Fibroblast of lung (primary cell): ENCODE measurements at places on chromosomes 12 and 14.

DNA sequence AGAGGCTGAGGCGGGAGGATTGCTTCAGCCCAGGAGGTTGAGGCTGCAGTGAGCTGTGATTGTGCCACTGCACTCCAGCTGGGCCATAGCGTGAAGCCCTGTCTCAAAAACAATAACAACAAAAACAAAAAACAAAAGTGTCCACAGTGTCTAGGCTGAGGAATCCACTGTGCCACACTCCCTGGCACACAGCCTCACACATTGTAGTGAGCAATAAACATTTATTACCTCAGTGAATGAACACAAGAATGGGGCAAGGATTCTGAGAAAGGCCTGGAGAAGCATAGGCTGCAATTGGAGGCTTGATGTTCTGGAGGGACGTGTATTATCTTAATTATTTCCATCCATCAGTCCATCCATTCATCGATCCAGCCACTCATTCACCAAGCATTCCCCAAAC is 17.1 kb upstream of the P2RX7 start:
- no peak for DNase-seq

- no peak for DNase-seq
These were observed 17.8 kb downstream of the HDAC7 start for GRCh38 chr12:47801904-47802246.

GRCh38 chr12:93318720-93319522 is 58.8 kb upstream of the NUDT4 start:
- no peak for DNase-seq

GRCh38 chr12:131044760-131045381 is 91.2 kb downstream of the ADGRD1 start:
- no peak for DNase-seq

DNA sequence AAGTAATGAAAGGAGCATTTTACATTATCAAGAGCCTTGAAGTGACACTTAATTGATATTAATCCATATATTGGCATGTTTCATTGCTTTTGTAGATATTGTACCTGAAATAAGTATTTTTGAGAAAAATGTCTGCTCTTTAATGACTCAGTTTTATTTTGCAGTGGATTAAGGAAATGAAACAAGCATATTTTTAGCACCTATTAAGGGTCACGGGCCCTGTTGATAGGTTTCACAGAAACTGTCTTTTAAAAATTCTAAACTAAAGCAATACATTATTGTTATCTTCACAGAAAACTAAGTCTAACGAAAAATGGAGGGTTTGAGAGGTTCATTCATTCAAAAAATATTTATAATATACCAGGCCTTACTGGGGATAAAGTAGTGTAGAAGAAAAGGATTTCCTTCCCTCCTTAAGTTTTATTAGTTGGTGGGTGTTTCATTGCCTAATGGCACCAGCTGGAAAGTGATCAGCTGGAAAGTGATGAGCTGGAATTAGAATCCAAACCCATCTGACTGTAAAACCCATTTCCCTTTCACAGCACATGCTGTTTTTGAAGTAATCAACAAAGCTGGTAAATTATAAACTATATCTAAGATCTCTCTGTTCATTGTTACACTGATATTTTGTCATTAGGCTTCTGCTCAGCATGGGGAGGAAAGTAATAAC is 54.2 kb downstream of the PTPRQ start:
- DNase-seq: no peak

DNA sequence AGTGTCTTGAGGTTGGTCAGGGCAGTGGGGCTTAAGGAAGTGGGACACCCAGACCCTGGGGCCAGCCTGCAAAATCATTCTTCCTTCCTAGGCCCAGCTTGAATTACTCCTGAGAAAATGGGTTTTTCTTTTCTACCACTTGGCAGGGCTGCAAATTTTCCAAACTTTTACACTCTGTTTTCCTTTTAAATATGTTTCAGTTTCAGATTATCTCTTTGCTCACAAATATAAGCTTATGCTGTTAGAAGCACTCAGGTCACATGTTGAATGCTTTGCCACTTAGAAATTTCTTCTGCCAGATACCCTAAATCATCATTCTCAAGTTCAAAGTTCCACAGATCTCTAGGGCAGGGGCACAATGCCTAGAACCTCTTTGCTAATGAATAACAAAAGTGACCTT is 2.9 kb upstream of the LGR5 start:
- no peak for DNase-seq

GRCh38 chr12:26068503-26068902 is 56.3 kb downstream of the BHLHE41 start:
- DNase-seq: no peak

DNA sequence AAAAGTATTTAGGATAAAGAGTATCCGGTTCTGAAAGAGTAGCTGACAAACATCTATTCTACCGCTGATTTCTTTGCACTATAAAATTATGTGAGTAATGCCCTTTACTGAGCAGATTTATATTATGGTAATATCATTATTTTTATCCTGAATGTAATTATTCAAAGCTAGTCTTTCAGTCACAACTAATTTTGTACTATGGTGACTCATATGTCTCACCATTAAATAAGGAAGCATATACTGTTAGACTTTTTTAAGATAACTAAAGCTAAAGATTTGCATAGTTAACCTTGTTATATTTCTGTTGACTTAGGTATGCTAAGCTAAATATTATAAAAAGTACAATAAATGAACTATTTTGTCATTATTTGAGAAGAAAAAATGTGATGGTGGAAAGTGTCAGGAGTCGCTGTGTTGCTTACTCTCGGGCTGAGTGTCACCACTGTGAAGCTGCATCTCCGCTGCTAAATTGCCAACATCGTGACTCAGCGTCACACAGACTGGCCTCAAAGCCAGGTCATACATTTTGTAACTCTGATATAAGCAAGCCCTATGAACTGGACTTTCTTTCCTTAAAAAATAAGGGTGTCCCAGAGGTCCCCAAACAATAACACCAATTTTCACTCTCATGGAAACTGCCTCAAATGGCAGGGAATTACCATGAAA is 69.1 kb upstream of the SSTR1 start:
- peak; percentile 6 for DNase-seq

DNA sequence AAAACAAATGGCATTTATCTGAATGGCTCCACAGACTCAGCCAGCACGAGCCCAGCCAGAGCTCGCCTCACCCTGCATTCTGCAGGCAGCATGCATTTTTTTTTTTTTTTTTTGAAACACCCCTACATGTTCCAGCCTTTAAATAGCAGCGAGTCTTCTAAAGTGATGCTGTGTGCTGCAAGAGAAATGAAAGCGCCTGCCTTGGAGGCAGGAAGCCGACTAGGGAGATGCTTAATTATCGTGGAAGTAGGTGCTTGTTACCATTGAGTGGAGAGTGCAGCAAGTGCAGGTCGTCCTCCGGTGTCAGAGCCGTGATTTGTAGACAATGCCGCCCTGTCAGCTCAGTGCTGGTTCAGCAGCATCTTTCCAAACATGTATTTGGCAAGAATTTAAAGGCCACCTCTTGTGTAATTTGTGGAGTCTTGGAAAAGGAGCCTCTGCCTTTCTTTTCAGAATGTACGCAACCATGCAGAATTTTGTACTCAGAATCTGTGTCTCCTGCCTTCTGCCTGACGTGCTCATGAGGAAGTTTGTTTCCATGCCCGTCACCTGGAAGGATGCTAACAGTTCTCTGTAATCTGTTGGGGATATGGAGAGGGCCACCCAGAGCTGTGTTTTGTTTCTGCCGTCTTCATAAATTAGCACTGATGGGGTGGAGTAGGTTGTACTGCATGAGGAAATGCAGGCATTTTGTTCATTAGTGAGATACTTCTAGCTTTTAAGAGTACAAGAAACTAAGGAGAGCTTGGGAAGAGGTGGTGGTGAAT is 345.9 kb upstream of the RGS6 start:
- peak; percentile 68 for DNase-seq

- peak; percentile 13 for DNase-seq
These were observed 94.5 kb downstream of the LRRIQ1 start for GRCh38 chr12:85130646-85131045.

DNA sequence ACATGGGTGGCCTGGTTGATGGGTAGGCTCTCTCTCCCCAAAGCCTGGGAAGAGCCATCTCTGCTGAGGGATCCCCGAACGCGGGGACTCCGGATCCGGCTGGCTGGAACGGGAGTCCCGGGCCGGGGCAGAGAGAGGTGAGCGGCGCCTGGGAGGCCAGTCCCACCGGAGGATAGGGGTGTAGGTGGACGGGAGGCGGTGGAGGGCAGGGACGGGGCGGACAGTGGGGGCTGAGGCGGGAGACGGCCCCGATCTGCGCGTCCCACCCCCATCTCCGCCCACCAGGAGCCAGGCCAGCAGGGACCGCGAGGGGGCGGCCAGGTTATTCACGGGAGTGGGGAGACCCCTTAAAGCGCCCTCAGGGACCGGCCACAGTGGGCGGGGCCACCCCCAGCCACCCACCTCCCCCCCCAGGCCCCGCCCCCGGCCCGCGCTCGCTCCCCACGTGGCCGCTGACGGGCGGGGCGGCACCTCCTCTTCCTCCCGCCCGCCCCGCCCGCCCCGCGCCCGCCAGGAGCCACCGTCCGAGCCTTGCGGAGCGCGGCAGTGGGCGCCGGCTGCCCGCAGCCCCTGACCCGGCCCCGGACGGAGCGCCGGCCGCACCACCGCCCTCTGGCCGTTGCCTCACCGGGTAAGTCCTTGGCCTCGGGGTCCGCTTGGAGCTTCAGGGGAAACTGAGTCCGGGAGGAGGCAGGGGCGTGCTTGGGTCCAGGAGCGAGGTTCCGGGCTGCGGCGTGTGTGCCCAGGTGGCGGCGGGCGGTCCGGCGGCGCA is at the start of gene INF2:
Gene INF2, plus strand, starts transcription at position 510 of the 772 bp plus-strand sequence. CDS start 11,748 bp downstream, outside the sequence.
- DNase-seq: peak; percentile 41

DNA sequence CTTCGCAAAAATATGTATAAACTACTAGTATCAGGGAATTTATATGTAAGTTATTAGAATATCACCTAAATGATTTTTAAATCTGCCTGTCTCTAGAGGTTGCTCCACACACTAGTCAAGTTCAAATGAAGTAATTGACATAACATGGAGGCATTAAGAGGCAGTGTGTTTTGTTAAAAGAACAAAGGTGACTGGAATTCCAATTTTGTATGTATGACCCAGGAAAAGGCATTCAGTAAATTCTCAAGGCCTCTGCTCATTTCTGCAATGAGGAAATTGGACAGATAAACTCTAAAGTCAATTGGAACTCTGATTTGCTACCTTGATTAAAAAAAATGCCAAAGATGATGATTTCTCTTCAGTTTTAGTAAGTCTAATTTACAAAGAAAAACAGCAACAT is 117.1 kb downstream of the NAV3 start:
- DNase-seq: no peak

GRCh38 chr14:28744126-28744525 is 22.5 kb upstream of the FOXG1 start:
- DNase-seq: peak; percentile 41

DNA sequence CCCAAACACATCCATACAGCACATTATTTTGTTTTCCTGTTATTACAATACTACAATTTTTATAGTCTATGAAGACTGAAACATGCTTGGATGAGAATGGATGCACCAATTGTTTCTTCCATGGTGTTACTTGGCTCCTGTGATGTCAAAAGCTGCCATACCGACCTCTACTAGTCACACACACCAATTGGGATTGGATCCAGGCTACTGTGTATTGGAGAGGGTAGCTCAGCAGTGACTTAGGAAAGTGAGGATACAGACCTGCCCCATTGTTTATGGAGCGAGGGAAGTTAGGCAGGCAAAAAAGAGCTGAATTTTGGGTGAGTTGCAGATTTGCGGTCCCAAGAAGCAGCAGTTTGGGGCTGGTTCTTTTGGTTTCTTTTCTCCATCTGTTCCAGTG is 30.8 kb upstream of the AKAP6 start:
- DNase-seq: no peak

GRCh38 chr12:27673101-27673718 is 23.0 kb upstream of the REP15 start:
- DNase-seq: no peak

- DNase-seq: no peak
These were observed 47.1 kb downstream of the MLXIP start for GRCh38 chr12:122125452-122126341.

- DNase-seq: no peak
These were observed 506 bp downstream of the TMEM132D start for GRCh38 chr12:129903092-129903945.

DNA sequence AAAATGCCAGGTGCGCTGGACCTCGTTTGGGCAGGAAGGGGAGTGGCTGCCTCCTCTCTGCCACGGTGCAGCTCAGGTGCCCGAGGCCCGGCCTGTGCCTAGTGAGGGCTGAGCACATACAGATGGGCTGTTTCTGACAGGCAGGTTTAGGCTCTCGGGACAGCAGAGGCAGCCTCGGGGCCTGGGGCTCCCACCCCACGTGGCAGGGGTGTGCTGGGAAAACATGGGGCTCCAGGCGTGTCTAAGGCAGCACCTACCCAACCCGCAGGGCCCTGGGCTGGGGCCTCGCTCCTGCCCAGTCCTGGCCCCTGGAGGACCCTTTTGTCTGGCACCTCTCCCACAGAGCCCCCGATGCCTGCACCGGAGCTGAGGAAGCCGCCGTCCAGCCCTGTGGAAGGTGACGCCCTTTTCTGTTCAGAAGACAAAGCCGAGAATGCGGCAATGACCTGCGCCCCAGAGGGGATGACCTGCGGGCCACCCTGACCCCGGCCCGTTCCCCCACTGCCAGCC is 76.4 kb upstream of the GALNT9 start:
- DNase-seq: no peak

GRCh38 chr14:68458840-68459469 is 333.9 kb downstream of the ZFP36L1 start:
- peak; percentile 95 for DNase-seq

DNA sequence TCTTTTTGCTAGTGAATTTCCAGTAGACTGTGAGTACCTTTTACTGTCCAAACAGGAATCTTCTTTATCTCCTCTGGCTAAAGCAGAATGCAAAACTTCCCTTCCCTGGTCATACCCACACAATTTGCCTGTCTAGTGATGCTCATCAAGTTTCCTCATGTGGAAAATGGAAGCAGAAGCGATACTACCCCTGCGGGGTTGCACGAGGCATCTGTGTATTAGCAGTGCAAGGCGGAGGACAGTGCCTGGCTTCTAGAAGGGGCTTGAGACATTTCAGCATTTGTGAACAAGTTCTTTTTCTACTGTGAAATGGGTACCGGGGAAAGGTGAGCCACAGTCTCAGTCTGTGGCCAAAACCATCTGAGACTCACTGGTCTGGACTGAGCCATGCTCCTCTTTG is 340.9 kb downstream of the AACS start:
- DNase-seq: no peak

DNA sequence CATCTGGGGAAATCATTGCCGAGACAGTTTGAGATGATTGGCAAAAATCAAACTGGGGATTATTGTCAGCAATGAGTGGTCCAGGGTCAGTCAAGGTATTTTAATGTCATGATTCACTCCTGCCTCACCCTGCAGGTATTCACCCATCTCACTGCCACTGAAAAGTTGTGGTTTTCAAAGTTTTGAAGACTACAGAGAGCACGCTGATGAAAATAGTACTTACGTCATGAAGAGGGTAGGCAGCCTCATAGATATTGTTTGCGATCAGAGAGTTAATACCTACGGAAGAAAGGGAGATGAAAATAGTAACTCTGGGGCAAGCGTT is 138.0 kb downstream of the ANO2 start:
- no peak for DNase-seq

- DNase-seq: peak; percentile 75
These were observed 26.8 kb downstream of the EMP1 start for GRCh38 chr12:13223179-13223804.

DNA sequence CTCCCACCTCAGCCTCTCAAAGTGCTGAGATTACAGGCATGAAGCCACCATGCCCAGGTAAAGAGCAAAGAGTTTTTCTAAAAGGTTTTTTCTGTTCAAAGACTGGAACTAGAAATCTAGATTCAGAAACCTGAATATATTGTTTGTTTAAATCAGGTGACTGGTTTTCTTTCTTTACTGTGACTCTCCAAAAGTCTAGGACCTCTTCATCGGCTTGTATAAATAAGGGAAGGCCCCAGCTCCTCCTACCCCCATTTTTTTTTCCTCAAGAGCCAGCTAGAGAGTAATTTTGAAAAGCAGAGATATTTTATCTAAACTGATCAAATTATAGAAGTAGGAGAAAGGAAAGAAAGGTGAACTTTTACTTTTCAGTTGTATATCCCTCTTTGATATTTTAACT is 48.0 kb downstream of the TMEM116 start:
- DNase-seq: no peak
